ENCODE measurements at places on chromosomes 3 and 15.

GRCh38 chr15:91225741-91226140, 125.7 kb downstream of the SV2B start:
- DNase-seq = no peak

GRCh38 chr3:31546162-31546561, 13.4 kb downstream of the STT3B start:
- DNase-seq = no peak

GRCh38 chr15:84910928-84911623, 26.6 kb downstream of the SLC28A1 start:
- DNase-seq = no peak

- no peak for DNase-seq
These were observed 28.7 kb downstream of the PFN2 start for GRCh38 chr3:149941946-149942345.

DNA sequence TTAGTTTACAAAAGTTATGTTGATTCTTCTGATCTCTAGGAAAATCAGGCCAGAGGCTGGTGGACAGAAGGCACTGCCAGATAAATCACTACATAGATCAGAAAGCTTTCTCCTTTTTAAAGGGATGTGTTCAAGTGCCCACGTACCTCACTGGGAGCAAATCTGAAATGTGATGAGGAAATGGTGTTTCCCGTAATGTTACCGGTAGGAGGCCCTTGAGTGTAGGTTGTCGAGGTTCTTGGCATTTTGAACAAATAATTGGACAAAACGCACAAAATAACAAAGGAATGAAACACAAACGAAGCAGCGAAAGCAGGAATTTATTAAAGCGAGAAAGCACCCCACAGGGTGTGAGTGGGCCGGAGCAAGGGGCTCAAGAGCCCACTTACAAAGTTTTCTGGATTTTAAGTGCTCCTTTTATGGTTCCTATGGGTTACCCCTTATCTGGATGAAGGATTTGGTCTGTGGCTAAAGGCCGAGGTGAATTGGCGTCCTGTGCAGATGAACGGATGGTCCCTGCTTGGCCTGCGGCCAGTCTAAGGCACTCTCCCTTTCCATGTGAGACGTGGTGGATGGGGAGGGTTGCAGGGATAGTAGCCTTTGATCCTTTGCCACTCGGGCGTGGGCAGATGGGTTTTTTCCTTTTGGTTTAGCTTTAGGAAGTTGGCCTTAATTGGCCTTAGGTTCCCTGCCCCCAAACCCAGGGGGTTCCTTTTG, 1.0 kb downstream of the SNX1 start:
- no peak for DNase-seq

DNA sequence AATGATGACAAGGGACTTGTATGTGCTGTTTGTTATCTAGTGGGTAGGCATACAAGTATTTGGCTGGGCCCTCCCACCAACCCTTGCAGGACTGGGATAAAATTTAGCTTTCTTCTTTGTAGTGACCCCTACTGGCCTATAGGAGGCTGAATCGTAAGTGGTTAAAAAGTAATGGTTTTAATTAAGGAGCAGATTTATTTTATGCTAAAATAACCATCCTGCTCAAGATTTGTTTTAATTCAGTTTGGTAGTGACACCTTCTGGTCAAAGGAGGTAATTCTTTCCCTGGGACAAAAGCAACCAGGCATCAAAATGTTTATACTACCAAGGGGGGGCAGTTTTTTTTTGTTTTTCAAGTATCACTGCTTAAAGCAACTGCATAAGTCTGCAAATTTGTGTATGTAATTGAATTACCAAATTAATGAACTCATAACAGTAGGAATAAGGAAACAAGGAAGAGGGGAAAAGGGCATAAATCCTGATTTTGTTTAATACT, 70.7 kb downstream of the TOP2B start:
- no peak for DNase-seq

- no peak for DNase-seq
These were observed 8.7 kb upstream of the GP9 start for GRCh38 chr3:129051871-129052340.

- no peak for DNase-seq
These were observed 10.4 kb upstream of the MME start for GRCh38 chr3:155069729-155070128.

DNA sequence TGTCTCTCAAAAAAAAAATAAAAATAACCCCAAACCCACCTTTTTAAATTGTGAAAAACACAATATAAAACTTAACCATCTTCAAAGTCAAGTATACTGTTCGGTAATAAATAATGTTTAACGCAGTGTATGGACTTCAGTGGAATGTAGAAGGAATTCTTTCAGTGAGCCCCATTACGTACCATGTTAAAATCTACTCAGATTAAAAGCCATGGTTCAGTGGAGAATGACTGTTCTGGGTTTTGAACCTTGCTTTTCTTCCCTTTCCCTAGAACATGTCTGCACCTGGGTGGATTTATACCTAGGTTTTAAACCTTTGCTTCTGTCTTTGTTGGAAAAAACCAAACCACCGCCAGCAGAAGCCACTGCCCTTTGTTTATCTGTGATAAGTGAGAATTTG, 27.5 kb downstream of the DAG1 start:
- DNase-seq = no peak

GRCh38 chr15:41967506-41968206, 4.7 kb downstream of the EHD4 start:
- peak; percentile 41 for DNase-seq

DNA sequence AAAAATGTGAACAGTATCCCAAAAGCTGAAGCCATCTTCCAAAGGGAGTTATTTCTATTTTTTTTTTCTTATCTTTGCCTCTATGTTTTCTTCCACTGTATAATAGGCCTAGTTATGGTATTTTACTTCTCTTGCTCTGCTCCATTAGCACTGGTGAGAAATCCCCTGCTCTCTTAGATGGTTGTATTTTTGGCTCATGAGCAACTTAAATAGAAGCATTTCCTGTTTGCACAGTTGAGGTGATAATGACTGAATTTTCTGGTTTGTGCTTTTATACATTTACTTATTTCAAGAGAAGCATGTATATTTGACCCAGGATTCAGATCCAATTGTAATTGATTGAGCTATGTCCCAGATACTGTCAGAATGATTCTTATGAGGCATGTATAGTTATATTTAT, 61.6 kb upstream of the CD200R1L start:
- no peak for DNase-seq

Measured in ecto neural progenitor cell (in vitro differentiated cells).